ENCODE measurements at places on chromosomes 7 and 10.

- no peak for DNase-seq
These were observed 125.2 kb upstream of the STEAP4 start for GRCh38 chr7:88431882-88432281.

DNA sequence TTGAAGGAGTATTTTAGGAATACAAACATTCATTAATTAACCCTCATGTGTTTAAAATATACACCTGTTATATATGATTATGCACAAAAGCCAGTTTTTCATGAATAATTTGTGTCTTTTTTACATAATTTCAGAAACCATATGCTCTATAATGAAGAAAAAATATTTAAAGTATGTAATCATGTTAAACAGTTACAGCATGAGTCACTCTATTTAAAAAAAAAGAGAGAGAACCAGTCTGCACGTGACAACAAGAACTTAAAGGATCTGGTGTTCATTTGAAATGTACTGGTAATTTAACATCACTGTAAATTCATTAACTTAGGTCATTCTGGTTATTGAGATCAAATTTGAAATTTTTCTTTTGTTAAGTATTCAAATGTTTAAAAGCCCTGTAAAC, 228.5 kb downstream of the CACNB2 start:
- no peak for DNase-seq

DNA sequence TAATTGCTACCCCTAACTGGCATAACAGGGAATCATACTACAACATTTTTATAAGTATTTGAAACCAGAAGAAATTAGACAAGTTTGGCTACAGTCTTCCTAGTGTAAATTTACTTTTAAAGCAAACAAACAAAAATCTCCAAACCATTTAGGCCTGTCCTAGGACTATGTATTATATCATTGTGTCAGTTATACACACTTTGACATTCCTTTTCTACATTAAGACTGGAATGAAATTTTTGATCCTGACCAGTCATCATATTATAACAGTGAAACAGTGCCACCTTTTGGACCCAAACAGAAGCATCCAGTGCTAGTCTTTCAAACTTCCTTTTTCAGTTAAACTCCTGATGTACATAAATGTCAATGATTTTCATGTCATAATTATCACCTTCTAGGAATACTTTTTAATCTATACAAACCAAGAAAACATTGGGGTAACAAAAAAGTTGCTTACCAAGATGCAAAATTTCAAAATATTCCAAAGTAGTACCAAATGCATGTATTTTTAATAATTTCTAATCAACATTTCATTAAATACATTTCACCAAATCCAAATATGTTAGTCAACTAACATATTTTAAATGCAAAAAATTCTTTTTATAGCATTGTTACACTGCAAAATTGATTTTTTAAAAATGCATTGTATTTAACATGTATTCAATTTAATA, 75.7 kb downstream of the IMMP2L start:
- DNase-seq, result no peak

- DNase-seq, result no peak
These were observed 1361.7 kb downstream of the XPNPEP1 start for GRCh38 chr10:108561649-108562048.

- DNase-seq, result no peak
These were observed 458.8 kb upstream of the GHITM start for GRCh38 chr10:83680470-83680891.

DNA sequence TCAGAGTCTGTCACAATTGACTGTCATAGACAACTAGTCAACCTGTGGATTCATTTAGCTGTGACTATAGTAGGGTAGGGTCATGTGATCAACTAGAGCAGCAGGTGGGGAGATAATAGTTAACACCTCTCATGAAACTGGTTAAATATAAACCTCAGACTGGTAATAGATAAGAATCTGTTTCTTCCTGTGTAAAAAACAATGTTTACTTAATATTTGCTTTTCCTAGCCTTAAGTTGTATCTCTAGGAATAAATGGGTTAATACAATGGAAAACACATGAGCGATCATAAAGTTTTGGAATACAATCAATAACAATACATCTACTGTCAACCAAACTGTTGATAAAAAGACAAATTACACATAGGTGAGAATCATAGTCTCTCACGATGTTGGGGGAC, 43.4 kb upstream of the ITGB8 start:
- no peak for DNase-seq

DNA sequence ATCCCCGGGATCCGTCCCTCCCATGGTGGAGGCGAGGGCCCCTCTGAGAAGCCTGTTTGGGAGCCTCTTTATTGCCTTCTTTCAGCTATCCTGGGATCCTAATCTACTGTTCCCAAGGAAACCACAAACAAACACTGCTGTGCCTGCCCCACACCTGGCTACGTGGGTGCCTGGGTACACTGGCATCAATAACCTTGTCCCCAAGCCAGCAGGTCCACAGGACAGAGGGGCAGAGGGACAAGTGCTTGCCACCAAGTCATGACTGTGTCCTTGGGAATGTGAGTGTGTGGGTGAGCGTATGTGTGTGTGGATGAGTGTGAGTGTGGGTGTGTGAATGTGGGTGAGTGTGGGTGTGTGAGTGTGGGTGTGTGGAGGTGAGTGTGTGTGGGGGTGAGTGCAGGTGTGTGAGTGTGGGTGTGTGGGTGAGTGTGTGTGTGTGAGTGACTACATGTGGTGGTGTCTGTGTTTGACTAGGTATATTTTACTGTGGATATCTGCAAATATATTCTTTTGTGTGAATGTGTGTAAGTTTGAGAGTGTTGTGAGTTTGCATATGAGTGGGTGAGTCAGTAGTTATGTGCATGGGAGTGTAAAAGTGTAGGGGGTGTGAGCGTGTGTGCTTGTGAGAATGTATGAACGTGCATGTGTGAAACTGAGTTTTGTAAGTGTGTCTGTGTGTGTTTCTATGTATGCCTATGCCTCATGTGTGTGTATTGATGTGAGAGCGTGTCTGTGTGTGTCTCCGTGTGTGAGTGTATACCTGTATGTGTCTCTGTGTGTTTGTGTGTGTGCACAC, 96.1 kb downstream of the TNS3 start:
- DNase-seq, result no peak

DNA sequence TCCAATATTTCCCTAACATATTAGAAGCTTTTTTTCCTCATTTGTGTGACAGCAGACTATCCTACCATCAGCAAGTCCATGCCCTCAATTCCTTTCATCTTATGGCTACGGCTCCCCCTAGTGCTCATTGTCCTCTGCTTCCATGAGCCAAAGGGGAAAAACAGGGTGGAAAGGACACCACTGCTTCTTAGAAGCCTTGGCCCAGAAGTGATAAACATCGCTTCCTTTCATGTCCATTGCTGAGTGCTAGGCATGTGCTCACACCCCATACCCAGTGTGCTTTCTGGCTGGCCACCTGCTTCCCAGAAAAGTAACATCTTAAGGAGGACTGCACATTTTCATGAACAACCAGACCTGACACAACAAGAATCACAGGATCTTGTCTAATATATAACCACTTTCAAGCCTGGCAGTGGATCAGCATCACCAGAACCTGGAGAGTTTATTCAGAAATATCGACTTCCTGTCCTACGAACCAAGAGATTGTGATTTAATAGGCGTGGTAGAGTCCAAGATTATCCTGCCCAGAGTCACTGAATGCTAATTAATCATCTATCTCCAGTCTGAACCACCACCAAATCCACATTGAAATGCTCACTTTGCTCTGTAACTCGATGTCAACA, 650.5 kb upstream of the SORCS1 start:
- DNase-seq, result no peak

GRCh38 chr10:126691456-126691855, 21.0 kb upstream of the C10orf90 start:
- no peak for DNase-seq

DNA sequence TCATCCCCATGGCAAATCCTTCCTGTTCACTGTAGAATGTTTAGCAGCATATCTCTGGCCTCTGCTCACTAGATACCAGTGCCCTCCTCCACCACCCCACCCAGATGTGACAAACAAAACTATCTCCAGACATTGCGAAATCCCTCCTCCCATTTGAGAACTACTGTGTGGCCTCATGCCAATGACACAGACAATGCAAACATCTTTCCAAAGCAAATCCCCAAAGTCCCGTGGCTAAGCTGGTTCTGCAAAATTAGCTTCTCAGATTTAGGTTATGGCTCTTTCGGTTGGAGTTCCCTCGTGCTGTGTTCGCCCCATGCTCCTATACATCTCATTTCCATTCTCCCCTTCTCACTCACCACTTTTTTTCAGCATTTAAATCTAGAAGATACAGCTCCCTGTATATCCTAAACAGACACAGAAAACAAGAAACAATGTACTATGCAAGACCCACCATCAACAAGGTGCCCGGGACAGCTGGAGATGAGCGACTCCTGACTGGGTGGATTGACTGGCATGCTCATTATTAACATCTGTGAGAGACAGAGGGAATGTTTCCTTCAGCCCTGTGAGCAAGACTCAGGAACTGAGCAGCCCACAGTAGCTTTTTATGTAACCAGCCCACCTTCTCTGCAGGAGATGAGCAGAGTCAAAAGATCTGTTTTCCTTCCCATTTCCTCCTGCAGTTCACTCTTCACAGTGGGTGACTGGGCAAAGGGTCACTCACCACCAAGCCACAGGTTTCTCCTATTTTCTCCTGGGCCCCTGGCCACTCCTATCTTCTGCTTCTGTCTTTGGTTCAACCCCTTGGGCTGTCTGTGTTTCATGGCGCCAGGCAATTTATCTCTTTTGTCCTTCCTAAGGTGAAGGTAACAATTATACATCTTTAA, 225.7 kb upstream of the AOAH start:
- no peak for DNase-seq

DNA sequence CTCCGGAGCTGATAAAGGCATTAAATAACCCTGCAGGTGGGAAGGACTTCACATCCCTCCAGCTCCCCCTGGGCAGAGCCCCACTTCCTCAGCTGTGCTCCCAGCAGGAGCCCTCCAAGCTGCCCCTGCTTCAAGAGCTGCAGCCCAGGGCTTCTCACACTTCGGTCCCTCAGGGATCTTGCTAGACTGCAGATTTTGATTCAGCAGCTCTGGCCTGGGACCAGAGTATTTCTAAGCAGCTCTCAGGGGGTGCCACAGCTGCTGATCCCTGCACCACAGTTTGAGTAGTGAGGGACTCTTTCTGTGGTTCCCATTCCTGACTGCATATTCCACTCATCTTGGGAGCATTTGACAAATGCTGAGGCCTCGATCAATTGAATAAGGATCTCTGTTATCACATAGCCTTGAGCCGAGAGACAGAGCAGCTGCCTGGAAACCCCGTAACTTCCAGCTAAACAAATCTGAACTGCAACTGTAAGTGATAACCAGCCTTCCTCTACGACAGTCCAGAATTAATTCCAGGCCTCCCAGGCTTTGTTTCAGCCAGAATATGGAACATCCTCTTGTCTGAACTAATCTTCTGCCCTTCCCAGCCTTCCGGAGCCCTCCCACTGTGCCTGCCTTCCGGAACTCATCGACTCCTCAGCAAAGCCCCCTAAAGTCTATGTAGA, 161.4 kb downstream of the CCDC3 start:
- no peak for DNase-seq

DNA sequence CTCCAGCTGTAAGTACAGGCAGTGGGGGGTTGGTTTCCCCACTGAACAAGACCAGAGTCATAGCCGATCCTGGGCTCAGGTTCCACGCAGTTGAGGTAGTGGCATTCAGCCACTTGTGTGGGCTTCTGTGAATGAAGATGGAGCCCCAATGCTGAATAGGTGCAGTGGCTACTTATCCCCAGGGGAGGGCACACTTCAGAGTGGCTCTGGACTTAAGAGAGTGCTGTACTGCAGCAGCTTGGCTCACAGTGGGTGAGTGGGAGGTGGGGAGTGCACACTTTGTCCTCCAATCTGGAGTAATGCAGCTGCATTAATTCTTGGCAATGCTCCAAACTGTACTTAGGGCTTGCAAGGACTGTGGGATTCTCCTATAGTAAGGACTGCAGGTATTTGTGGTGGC, 81.9 kb downstream of the BUB3 start:
- DNase-seq, result no peak

DNA sequence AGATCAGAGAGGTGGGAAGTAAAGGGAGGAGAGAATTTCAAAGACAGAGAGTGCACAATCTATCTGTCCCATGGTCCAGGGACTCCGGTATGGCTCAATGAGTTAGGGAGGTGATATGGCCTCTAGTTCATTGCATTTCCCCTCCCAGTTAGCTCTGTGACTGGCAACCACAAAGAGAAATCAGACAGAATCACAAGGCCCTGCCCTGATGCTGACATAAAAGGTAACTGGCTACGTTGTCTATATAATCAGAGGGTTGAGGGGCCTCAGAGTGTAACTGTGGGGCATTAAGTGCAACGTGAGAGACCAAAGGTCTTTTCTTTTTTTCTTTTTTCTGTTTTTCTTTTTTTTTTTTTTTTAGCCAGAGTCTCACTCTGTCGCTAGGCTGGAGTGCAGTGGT, 7.3 kb upstream of the C10orf95 start:
- DNase-seq, result no peak

DNA sequence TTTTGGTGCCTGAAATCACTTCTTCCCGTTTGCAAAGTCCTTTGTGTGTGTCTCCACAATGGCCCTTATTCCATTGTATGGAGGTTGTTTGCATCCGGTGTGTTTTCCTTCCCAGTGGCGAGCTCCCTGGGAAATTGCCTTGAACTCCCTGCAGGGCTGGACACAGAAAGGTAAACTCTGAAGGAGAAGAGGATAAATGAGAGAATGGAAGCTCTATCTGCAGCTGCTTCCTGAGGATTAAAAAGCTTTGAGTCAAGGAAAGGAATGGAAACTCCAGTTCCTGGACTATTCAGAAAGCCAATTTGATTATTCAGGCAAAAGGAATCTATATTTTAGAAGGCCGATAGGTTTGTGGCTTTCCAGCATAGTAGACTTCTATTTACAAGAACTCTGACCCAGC, 4.4 kb upstream of the GRK5 start:
- no peak for DNase-seq

DNA sequence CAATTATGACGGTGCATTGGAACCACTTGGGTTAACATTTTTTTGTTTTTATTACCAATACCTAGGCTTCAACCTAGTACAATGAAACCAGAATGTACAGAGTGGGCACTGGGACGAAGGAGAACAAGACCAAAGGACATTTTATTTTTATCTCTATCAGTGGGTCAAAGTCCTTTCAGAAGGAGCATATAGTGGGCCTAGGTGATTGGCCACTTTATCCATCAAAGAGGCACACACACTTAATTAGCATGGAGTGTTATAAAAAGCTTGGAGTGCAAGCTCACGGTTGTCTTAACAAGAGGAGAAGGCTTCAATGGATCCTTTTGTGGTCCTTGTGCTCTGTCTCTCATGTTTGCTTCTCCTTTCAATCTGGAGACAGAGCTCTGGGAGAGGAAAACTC, at the start of gene CYP2C19:
TSS of gene CYP2C19 (plus strand) at position 289 of the 400 bp plus-strand sequence. CDS start at position 314, 25 bp downstream.
- no peak for DNase-seq
